ENCODE measurements at places on chromosomes 5 and 9.
A peak's percentile ranks its signal among the peaks of the same experiment; 100 is the strongest.

DNA sequence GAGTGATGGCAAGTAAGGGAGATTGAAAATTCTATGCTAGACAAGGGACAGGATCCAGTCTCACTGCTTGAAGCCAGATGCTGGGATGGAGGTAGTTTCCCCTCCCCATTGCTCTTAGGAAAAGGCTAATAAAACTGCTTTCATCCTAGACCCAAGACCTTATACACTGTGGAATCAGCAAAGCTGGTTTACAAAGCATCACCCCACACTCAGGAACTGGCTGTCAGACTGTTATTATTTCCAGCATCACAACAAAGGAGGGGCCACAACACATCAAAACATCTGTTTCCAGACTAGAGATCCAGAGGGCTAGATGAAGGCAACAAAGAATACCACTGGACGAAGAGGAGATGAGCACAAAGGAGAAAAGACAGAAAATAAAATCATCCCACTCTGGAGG is 364.6 kb upstream of the PTGER4 start:
- DNase-seq, result no peak

- no peak for DNase-seq
Measured at GRCh38 chr5:143251190-143251589, 152.3 kb downstream of the NR3C1 start.

GRCh38 chr5:99587983-99588382 is 659.2 kb upstream of the CHD1 start:
- no peak for DNase-seq

DNA sequence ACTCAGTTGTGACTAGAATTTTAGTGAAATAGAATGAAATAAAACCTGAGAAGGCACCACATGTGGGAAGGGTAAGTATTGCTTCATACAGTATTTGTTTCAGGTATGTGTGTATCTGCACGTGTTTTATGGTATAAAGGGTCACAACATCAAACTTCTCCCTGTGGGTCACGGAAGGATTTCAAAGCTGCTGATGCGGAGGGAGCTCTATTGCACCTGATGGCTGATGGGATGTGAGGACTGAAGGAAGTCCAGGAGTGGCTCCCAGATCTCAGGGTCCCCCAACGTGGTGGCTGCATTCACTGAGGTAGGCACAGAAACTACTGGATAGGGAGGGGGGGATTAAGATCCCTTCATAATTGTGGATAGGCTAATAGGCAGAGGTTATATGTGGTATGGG is 159.7 kb downstream of the PJA2 start:
- no peak for DNase-seq

- DNase-seq, result no peak
Measured at GRCh38 chr9:127538849-127539258, 73.2 kb upstream of the STXBP1 start.

DNA sequence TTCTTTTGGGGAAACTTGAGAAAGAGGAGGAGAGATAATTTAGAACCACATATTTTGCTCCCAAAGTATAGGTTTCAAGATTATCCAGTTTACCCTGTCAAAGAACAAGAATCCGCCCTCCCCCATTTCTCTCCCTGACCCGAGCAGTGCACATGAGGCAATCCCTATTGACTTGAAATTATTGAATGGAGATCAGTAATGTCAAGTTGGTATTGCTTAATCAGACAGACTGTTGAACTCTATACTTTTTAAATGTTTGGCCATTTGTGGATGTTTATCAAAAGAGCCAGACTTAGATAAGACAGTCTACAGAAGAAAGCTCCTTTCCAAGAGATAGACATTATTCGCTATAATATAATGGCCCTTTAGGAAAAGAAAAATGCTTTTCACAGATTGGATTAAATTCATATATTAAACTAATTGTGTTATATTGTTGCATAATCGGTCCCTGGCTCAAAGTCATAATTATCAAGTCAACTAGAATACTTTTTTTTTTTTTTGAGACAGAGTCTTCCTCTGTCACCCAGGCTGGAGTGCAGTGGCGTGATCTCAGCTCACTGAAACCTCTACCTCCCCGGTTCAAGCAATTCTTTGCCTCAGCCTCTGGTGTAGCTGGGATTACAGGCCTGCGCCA is 5.3 kb downstream of the SLC25A25 start:
- no peak for DNase-seq

GRCh38 chr5:77155179-77155785 is 55.2 kb upstream of the PDE8B start:
- no peak for DNase-seq

DNA sequence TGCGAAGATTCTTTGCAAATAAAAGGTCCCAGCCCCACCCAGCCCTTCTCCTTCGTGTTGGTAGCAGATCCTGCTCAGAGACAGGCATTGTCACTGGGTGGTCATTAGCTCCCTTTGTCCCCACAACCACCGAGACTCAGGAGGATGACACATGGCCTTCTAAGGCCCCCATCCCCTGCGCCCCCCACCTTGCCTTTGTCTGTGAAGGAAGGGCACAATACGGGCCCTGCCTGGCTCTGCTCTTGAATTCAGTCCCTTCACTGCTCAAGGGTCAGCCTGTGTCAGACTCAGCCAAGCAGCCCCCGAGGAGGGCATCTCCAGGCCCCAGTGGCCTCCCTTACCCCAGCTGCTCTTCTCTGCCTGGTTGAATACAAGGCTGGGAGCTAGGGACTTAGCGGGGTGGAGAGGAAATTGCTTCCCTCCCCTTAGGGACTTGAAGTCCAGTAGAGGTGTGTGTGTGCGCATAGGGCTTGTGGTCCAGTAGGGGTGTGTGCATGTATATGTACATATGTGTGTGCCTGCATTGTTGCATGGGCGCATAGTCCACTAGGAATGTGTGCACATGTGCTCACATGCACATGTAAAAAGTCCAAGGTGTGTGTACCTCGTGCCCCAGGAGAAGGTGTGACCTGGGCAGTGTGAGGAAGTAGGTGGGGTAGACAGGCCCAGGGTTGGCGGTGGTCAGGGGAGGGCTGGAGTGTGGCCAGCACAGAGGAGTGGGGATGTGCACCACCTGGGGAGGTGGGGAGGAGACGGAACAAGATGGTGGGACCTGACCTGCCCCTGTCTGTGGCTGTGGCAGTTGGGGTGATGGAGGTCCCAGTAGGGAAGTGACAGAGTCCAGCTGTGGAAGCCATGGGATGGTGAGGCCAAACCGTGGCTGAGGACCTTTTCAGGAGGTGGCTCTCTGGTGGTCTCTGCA is 59.1 kb downstream of the PHF2 start:
- DNase-seq, result no peak

- DNase-seq, result no peak
Measured at GRCh38 chr9:33620738-33621439, 96.8 kb downstream of the ANKRD18B start.

GRCh38 chr5:71825992-71826391 is 106.9 kb downstream of the CARTPT start:
- no peak for DNase-seq

GRCh38 chr5:171155621-171156020 is 153.4 kb upstream of the TLX3 start:
- no peak for DNase-seq

DNA sequence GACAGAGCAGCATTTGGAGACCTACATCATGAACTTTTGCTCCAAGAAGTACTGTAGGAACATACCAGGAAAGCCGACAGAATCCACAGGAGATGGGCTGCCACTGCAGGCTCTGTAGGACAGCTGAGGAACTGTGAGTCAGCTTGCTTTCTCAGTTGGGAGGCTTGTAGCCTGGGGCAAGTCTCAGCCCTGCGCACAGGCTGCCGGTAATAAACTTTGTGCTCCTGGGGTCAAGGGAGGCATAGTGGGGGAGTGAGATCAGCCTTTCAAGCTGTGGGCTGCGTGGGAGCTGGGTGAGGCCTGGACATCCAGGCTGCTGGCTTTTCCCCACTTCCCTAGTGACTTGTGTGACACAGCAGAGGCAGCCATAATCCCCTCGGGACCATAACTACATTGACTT is 718.0 kb upstream of the CDH10 start:
- no peak for DNase-seq

DNA sequence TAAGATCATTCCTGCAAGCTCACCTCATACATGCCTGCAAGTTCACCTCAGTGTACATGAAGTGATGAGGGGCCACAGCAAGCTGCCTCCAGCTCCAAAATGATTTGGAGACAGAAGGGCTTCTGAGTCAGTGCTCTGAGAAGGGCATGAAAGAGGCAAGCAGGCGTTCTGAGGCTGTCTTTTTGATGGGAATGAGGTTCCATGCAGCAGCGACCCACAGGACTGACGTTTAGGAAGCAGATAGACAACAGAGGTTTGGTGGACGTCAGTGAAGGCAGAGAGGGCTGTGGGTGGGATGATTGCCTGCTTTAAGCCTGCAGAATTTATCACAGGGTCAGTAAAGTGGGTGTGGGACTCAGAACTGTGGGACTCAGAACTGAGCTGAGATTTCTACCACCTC is 8.9 kb upstream of the SMIM32 start:
- no peak for DNase-seq

DNA sequence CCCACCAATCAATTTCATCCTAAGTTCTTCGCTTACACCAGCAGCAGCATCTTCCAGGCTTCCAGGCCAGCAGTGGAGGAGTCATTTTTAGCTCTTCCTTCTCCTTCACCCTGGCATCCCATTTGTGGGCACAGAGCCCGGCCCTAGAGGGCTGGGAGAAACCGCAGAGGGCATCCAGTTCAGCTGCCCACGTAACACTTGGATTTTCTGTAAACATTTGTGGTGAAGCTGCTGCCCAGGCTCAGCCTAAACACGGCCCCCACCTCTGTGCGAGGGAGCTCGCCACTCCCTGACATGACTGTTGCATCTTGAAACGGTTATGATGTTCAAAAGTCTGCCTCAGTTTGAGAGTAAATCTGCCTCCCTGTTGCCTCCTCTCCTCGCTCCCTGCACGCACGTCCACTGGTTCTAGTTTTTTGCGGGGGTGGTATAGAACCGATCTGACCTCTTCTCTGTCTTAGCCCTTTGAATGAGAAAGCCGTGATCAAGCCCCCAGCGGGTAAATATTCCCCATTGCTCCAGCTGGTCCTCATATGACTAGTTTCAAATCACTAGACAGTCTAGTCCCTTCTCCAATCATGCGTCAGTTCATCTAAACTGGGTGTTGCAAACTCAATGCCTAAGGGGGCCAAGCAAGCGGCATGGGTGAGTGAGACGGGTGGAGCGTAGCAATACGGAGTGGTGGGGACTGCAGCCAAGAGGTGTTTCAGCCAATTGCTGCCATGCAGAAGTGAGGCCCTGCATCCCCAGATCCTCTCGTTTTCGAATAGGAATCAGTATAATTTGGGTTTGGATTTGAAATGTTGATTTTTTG is 34.9 kb upstream of the N4BP3 start:
- no peak for DNase-seq

GRCh38 chr5:72379936-72380335 is 59.8 kb downstream of the PTCD2 start:
- no peak for DNase-seq

- DNase-seq, result no peak
Measured at GRCh38 chr5:7793895-7794294, 57.0 kb downstream of the CFAP90 start.

- no peak for DNase-seq
Measured at GRCh38 chr9:131097948-131098278, 1.6 kb downstream of the AIF1L start.

DNA sequence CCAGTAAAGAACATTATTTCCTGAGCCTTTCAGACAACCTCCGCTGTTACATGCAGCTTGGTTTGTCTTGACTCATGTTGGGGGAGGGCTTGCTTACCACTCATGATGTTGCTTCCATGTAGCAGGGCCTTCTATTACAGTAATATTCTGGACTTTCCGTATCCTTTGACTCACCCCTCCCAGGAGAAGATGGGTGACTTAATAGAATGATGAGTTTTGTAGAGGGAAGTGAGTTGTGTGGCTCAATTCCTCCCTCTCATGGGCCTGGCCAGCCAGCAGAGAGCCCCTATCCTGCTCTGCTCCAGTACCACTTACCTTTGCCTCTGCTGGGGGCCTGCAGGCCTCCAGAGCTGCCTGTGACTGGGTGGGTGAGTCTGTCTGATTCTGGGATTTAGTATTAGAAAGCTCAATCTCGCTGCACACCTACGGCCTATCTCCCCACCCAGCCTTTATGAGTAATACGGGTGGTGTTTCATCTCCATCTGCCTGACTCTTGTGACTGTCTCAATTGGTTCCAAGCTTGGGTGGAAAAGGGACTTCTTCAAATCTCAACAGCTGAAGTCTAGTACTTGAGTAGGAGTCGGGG is 52.6 kb upstream of the KLF9 start:
- peak; percentile 15 for DNase-seq

DNA sequence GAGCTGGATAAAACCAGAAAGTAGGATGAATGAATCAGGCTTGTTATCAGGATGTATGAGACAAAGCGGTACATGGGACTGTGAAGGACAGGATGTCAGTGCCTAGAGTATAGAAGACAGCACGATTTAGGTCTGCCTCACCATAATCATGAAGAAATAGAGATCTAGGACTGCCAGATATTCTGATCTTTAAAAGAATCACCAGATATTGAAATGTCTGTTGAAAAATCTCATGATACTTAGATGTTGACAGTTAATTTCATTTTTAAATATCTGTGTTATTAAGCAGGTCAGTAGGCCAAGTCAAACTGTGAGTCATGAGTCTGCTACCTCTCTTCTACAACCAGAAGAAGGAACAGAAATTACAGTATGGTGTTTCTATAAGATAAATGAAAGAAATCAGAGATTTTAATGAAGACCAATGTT is 65.0 kb downstream of the ST8SIA4 start:
- DNase-seq, result no peak

Measured in stimulated activated CD4-positive, alpha-beta T cell treated with anti-CD3 and anti-CD28 coated beads, TNF-alpha, amount 100 ng/mL, for 1 hour (primary cell).